Activated T-cell treated with anti-CD3 and anti-CD28 coated beads for 48 hours (primary cell): ENCODE measurements at places on chromosomes 7 and 10.

DNA sequence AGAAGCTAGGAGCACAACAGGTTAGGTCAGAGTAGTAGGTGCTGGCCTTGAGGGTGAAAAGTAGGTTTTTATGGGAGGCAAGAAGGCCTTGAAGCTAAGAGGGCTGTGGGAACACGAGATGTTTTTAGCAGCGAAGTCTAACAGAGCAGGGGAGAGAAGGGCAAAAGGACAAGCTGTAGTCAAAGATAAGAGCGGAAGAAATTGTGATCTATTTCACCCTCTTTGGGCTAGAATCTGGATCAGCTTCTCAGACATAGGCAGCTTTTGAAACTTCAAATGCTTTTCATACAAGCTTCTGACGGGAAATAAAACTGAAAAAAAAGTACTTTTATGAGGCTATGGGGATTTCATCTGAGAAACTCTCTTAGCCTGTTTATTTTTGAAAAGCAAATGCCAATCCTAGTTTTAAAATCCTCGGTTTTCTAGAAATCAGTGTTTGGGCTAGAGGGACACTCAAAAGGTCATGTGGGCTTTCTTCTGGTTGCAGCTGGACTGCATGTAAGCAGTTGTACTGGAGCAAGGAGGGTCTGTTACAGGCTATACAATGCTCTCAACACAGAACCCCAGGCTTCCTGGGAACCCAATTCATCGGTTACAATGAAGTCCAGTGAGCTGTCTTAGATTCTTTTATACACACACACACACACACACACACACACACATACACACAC, 83.6 kb downstream of the RNF216 start:
- DNase-seq = no peak

- no peak for DNase-seq
These were observed 58.4 kb upstream of the FGL2 start for GRCh38 chr7:77258014-77258413.

- DNase-seq = no peak
These were observed 14.0 kb downstream of the AMZ1 start for GRCh38 chr7:2701832-2702593.

- DNase-seq = no peak
These were observed 14.7 kb downstream of the BRAT1 start for GRCh38 chr7:2540641-2541051.

- DNase-seq = no peak
These were observed 17.9 kb downstream of the PDIA4 start for GRCh38 chr7:149010451-149010850.

DNA sequence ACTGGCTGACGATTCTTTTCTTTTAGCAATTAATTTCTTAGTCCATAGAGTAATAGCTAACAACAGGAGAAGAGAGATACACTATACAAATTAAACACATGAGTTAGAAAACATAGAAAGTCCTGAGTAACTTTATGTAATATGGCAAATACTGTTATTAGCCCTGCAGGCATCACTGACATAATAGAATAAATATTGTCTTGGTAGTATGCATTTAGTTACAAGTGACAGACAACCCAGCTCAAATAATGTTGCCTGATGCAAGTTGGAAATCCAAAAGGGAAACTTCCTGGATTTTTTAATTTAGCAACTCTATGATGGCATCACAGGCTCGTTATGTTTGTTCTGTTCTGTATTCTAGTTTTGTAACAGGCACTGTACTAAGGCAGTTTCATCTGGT, 95.1 kb downstream of the DKK1 start:
- no peak for DNase-seq

DNA sequence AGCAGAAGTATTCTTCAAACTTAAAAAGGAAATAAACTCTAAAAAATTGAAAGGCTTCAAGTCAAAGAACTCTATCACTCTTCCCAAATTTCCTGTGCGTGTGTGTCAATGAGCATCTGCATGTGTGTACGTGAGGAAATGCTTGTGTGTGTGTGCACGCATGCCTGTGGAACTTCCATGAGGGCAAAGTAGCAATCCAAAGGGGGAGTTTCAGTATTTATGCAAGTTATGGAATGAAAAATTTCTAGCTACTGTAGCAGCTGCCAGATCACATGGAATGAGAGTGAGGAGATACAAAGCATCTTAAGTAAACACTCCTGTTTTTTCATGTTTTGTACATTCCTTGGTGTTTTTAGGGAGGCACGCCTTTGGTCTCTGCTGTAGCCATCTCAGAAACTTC, 152.6 kb downstream of the RAPGEF5 start:
- no peak for DNase-seq

GRCh38 chr7:48380921-48381320, 209.7 kb downstream of the ABCA13 start:
- no peak for DNase-seq

- no peak for DNase-seq
These were observed 78.1 kb downstream of the CREM start for GRCh38 chr10:35204650-35205319.

GRCh38 chr7:76234282-76234584, 32.5 kb downstream of the SRRM3 start:
- DNase-seq = no peak

DNA sequence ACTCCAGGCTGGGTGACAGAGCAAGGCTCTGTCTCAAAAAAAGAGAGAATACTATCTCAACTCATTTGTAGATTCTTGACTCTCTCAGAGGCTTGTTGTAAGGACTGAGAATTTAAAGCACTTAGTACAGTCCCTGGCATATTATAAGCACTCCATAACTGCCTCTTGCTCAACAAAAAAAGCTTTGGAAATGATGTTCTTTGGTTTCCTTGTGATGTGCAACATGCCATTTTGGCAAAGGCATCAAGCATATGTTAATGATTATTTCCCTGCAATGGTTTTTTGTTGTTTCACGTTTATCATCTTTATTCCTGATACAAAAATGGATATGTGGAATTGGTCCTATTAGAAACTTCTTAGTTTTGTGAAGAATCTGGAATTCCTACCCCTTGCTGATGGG, 15.7 kb downstream of the NOLC1 start:
- no peak for DNase-seq

DNA sequence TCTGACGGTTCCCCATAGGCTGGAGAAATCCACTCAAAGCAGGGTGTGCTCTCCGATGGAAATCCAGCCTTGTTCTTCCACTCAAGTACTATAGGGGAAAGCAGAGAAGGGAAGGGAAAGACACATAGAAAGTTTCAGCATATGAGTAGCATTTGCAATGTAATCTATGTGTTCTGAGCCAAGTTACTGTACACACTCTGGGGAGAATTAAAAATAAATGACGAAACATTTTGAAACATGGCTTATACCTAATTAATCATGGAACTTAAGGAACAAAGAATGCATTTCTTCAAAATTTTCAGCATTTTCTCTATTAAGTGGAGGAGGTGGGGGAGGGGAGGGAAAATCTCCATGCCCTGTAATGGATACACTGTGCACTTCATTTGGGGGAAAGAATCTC, 198.1 kb upstream of the HABP2 start:
- DNase-seq = no peak

GRCh38 chr10:68469838-68470237, 1.9 kb downstream of the DNA2 start:
- DNase-seq = no peak

DNA sequence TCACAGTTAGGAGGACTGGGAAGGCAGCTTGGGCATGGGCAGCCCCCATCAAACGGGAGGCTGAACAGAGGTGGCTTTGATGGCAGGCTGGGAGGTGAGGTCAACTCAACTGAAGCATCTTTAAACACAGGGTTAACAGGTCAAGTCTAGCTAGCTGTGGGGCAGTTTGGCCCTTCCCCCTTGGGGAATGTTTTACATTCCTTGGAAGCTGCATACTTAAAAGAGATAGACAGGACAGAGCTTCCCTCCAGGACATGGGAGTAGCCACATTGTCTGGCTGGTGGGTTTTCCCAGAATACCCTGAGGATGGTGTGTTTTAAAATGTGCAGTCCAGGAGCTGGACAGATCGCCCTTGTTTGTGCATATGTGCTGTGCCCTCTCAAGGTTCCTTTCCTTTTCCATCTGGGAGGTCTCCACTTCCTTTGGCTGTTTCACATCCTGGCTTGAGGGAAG, 6.8 kb upstream of the RASSF4 start:
- no peak for DNase-seq

DNA sequence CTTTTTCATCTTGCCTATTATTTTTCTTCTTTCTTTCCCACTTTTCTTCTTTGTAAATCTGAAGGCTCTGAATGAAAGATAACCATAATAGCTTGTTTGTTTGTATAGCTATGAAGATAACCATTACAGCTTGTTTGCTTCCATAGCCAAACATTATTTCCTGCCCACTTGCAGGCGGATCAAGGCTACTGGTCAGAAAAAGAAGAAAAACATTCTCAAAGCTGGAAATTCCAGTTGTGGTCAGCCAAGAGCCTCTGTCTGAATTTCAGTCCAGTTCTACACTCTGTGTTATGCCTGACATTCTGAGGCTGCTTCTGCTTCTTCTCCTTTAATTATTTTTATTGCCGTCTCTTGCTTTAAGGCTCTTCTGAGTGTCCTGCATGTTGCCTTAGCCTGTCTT, 48.9 kb downstream of the TMEM178B start:
- DNase-seq = no peak

DNA sequence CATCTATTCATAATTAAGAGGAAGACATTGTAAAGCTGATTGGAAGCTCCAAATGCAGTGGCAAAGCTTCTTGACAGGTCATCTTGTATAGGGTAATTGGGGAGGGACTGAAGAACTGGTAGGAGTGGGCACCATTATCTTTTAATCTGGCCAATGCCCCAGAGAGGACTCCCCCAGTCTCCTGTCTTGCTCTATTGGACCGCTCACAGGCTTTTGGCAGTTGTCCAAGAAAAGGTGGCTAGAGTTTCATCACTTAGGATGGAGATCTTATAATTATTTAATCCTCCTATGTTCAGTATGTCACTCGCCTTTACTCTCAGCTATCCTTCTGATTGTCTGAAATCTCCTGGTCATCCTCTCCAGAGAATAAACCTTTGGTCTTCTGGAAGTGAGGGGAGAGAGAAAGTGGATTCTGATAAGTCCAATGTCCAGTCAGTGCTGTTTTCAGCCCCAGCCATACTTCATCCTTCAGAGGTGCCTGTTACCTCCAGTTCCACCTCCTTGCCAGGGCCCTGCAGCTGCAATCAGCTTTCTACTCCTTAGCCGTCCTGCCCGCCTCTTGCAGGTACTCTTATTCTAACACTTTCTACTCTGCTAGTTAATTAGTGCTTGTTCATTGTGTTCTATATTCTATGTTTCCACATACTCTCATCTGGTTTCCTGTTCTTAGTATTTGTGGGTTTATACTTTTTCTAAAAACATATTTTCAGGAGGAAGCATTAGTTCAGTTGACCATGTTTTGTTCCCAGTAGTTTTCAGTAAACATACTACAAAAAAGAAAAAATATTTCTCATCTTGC, 241.6 kb downstream of the NSUN6 start:
- DNase-seq = no peak
